Urothelium cell line (cell line): ENCODE measurements at places on chromosomes 7 and 10.
A peak's percentile ranks its signal among the peaks of the same experiment; 100 is the strongest.

GRCh38 chr10:562142-562541 lies 127.3 kb downstream of the DIP2C start:
- DNase-seq = no peak

- peak; percentile 84 for DNase-seq
Measured at GRCh38 chr10:68208424-68209042, 23.4 kb downstream of the ATOH7 start.

DNA sequence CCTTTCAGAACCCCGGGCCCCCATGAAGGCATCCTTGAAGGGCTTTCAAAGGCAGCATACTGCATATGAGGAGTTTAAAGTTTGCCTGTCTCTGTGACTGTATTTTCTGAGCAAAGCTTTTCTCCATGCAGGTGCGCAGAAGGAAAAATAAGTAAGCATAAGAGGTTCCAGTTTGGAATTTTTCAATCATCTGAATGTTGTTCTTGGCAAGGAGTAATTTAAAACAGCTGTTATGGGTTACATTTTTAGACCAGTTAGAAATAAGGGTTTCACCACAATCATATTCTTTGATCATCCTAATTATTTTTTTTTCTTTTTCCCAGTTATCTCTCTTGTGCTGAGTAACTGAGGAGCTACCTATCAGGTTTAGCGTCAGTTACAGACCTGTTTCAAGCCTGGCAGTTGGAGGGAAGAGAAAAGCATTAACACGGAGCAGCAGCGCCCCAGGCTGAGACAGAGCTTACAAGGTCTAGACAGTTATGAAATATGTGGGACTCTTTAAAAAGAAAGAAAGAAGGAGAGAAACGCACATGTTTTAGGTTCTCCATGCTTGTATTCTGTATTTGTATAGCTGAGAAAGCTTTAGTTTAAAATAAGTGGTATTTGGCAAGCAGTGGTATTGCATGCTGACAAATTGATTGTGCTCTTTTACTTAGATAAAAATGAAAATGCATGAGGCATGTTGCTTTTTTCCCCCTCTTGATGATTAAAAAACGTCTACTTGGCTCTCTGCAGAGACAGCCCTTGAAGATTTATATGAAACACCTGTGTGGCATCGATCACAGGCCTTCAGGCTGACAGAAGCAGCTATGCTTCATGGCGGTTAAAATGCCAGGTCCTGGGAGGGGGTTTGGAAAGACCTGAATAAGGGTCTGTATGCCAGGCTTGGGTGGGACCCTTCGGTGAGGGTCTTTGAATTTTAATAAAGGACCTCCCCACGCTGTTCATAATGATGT lies 157.6 kb downstream of the GRK5 start:
- no peak for DNase-seq

DNA sequence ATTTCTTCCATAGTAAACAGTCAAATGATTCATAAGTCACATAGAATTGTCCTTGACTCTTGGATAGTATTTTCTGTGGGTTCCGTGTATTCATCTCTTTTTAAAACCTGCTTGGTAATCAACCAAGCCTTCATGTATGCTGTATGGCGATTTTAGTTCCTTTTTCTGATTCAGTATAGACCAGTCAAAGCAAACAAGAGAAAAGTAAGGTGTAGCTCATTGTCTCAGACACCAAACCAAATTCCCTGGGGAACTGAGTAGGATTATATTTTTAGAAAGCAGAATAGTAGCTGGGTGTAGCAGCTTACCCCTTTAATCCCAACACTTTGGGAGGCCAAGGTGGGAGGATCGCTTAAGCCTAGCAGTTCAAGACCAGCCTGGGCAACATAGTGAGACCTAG lies 240.5 kb downstream of the BBS9 start:
- DNase-seq = no peak

GRCh38 chr10:130485236-130485957 lies 349.2 kb downstream of the GLRX3 start:
- DNase-seq = no peak

GRCh38 chr10:75508239-75508813 lies 76.9 kb downstream of the LRMDA start:
- peak; percentile 59 for DNase-seq

- no peak for DNase-seq
Measured at GRCh38 chr10:44292390-44293002, 92.4 kb downstream of the CXCL12 start.

GRCh38 chr10:28578454-28578853 lies 45.5 kb downstream of the WAC start:
- DNase-seq = no peak

DNA sequence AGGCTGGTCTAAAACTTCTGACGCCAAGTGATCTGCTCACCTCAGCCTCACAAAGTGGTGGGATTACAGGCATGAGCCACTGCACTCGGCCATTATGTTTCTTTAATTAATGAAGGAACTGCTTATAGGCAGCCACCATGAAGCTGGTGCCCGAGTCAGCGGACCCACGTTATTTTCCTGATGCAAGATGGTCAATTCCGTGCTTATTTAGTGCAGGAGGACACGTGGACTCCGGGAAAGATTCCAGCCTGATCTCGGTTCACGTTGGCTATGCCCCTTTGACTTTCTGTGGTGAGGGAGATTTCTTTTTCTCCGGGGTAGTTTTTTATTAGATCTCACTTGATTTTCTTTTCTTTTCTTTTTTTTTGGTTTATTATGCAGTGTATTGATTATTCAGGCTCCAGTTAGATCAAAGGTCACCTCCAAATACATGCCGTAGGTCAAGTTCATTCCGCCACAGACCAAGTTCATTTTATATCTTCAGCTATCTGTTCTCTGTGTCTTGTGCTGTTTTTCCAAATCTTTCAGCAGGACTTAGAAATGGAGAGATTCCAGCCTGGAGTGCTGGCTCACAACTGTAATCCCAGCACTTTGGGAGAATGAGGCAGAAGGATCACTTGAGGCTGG lies 8.3 kb downstream of the CAMK1D start:
- no peak for DNase-seq

DNA sequence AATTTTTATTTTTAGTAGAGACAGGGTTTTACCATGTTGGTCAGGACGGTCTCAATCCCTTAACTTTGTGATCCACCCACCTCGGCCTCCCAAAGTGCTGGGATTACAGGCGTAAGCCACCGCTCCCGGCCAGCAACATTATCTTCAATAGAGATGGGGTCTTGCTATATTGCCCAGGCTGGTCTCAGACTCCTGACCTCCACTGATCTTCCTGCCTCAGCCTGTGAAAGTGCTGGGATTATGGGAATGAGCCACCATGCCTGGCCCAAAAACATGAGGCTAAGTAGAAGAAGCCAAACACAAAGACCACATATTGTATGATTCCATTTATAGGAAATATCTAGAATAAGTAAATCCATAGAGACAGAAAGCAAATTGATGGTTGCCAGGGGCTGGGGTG lies 19.1 kb upstream of the CYTH3 start:
- DNase-seq = no peak

GRCh38 chr7:158396301-158396905 lies 191.2 kb downstream of the PTPRN2 start:
- no peak for DNase-seq

DNA sequence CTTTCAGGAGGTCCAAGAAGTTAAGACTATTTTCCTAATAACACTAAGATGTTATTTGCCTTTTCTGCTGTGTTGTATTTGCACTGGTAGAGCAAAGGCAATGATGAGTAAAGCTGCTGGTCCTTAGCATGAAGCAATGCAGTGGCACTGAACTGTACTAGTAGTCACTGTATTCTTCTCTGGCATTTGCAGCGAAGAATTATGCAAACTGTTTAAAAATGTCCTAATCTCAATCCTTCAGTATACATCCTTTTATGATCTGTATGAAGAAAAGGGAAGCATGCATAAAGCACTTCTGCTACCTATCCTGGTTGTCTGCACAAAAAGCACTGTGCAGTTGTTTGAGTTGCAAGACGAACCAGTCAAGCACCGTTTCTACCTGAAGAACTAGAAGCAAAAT lies 20.4 kb downstream of the IGF2BP3 start:
- no peak for DNase-seq
